ENCODE measurements at places on chromosomes 1 and 21.

DNA sequence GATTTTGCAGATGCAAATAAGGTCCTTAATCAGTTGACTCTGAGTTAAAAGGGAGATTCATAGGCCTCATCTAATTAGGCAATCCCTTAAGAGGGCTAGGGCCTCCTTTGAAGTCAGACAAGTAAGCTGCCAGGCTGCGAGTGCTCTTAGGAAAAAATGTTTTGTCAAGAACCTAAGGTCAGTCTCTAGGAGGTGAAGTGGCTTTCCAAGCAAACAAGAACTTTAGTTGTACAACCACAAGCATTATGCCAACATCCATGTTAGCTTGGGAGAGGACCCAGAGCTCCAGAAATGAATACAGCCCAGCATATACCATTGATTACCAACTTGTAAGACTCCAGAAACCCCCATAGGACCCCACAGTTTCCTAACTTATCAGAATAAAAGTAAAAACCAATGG, 1366.2 kb downstream of the PLA2G4A start:
- peak; percentile 43 for DNase-seq

GRCh38 chr21:32184485-32184884, 94.4 kb downstream of the MIS18A start:
- DNase-seq, result no peak

DNA sequence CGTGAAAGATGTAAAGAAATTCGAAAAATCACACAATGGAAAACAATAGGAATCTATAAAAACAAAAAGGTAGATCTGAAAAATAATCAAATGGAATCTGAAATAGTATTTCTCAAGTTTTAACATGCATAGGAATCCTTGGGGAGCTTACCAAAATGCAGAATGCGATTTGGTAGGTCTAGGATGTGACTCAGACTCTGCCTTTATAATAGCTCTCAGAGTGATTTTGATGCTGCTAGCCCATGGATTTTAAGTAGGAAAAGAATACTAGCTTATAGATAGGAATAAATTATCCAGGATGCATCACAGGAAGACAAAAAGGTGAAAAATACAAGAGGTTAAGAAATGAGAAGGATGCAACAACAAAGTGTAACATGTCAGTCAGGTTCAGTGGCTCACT, 14.1 kb upstream of the RABGGTB start:
- DNase-seq, result no peak

GRCh38 chr1:27624467-27625178, 10.4 kb downstream of the FGR start:
- no peak for DNase-seq

DNA sequence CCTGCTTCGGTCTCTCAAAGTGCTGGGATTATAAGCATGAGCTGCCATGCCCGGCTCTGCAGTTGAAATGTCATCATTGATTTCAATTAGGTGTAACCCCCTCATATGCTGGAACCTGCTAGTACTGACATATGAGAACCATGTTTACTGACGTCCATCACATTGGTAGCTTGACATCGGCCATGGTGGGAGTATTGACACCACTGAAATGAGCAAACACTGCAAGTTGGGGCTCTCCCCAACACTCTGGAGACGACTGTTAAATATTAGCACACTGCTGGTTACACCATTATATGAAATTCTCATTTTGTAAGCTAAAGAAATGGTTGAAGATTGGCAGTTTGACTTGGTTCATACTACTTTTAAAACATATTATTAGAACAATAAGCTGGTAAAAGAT, 63.7 kb downstream of the CNST start:
- no peak for DNase-seq

Data from NCI-H187 (cell line).